ENCODE measurements at places on chromosomes 11 and 22. TPM values are rescaled to one million over a fixed set of nuclear protein-coding genes. Genes with fewer than 3 reads are reported as not detected.

The PAMR1 gene
- polyA plus RNA-seq: 0.70 TPM

The POU2AF2 gene
- polyA plus RNA-seq: not detected

The PLET1 gene
- polyA plus RNA-seq: not detected

The CCND1 gene
- 159 TPM for polyA plus RNA-seq

The ARHGAP20 gene
- 0.05 TPM for polyA plus RNA-seq

The PPARA gene
- 5.1 TPM for polyA plus RNA-seq

The SMIM35 gene
- polyA plus RNA-seq: not detected

The LDLRAD3 gene
- polyA plus RNA-seq: 8.5 TPM

The RIMBP3B gene
- polyA plus RNA-seq: 0.09 TPM

The OR52N5 gene
- polyA plus RNA-seq: not detected

The MCAT gene
- 9.7 TPM for polyA plus RNA-seq
